ENCODE measurements at places on chromosomes 13 and 19.

DNA sequence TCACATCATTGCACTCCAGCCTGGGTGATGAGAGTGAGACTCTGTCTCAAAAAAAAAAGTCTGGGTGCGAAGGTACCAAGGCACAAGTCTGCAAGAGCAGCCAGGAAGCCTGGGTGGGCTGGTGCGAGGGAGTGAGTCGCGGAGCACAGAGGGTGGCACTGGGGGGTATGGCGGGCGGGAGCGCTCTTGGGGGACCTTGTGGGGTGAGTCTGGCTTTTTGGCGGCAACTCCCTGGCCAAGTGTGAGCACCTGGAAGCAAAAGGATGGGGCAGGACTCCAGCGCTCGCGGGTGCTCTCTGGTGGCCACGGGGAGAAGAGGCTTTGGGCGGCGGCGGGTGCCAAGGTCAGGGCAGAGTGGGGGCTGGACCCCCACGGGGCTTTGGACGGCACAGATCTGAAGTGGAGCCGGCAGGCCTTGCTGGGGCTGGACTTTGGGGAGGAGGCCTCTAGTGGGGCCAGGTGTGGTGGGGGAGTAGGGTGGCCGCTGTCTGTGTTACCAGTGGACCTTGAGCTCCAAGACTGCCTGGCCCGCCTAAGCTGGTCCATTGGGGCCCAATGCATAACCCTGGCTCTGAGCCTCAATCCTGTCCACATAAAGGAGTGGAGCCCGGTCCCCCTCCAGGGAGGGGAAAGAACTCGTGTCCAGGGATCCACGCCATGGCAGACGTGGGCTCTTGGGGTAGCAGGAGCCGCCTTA, 1.6 kb downstream of the P2RY11 start:
- peak; percentile 74 for DNase-seq

- no peak for DNase-seq
Measured at GRCh38 chr13:36673838-36674326, at the start of gene SERTM1. SERTM1 (plus strand) TSS chr13:36674020; CDS start chr13:36695079, 21,059 bp downstream.

GRCh38 chr13:89270736-89271135, 1599.6 kb downstream of the SLITRK5 start:
- no peak for DNase-seq

DNA sequence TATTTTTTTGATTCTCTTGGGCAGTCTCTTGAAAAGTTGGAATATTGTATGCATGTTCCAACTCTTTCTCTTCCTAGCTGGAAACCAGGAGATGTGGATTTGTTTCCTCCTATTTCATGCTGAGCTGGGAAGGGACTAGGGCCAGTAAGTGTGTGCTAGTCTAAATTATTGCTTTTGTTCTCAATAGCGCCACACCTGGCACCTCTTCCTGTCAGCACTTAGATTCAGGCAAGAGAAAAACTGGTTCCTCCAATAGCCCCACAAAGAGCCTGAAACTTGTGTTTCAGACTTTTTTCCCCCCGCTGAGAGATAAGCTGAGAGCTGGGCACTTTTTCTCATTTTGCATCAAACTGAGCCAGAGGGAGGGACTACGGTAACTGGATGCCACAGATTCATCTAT, 353.4 kb downstream of the OLFM4 start:
- DNase-seq: no peak
